ENCODE measurements at places on chromosomes 2 and 18. TPM values are rescaled to one million over a fixed set of nuclear protein-coding genes. Genes with fewer than 3 reads are reported as not detected.

DNA sequence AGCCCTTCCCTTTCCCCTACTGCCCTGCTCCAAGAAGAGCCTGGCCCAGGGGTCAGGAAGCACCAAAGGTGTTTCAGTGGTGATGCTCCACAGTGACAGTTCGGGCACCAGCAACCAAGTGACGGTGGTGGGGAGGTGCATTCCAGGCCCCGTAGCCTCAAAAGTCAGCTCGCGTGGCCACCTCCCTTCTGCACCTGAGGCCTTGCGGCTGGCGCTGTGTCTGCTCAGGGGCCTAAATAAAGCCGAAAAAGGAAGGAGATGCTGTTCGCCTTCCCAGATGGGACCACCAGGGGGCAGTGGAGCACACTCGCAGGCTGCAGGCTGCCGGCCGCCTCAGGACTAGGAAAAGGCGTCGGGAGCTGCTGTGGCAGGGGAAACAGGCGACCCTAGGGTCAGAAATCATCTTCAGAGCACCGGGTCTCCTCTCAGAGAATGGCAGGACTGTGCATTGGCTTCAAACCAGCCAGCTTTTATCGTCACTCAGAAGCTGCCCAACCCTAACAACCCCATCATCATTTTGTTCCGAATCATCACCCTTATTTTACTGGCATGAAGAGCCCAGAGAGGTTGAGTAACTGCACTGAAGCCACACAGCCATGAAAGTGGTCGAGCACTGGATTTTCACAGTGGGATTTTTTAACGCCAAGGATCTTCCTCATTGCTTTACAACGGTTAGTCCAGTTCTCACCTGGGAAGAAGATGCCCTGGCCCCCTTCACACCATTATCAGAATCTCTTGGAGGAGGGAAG, 213.0 kb upstream of the CELF4 start:
- peak; percentile 96 for DNase-seq

Gene C2orf80
- not detected for total RNA-seq

Gene FTCDNL1
- total RNA-seq = 0.70 TPM

GRCh38 chr18:76461148-76461547, 33.9 kb downstream of the ZNF516 start:
- DNase-seq = no peak

Gene CXCR1
- total RNA-seq = not detected

- DNase-seq = no peak
Measured at GRCh38 chr2:134446383-134447017, 192.6 kb downstream of the MGAT5 start.

DNA sequence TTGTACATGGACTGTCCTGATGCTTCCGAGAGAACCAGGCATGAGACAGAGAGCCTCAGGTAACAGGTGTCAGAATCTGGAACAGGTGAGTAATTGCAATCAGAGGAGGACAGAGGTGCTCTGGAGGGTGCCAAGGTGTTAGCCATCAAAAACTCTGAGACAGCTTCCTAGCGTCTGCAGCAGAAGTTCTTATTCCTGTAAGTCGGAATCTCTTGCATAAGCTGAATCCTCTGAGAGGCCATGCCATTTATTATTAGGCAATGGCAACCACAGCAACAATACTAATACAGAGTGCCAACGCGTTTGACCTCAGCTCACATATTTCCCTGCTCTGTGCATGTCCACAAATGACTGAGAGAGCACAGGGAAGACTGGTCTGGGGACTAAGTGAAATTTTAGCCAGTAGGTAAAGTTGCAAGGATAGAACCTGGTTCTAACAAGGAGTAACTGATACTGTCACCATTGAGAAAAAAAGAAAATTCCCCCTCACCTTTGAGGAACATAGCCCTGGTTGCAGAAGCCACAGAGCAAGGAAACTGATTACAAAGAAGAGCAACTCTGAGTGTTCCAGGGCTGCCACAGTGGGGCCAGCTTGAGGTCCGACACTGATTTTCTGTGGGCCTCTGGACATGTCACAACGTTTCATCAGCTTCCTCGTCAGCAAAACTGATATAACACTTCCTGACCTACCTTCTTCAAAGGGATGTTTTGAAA, 55.1 kb upstream of the ACSL3 start:
- no peak for DNase-seq
